ENCODE measurements at places on chromosomes 3 and 15.

DNA sequence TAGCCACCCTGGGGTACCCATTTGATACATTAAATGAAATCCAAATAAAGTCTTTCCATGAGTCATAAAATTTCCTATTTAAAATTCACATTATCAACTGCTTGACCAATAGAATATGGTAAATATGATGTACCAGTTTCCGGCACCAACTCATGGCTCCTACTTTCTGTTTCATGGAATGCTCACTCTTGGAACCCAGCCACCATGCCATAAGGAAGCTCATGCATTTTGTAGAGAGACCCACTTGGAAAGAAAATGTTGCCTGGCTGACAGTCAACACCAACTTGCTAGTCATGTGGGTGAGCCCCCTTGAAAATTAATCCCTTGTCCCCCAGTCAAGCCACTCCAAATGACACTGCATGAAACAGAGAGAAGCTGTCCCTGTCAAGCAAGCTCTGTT lies 57.2 kb downstream of the WWTR1 start:
- DNase-seq: no peak

GRCh38 chr15:70212963-70213315 lies 115.2 kb upstream of the TLE3 start:
- DNase-seq: no peak

- no peak for DNase-seq
These were observed 87.5 kb downstream of the CORO2B start for GRCh38 chr15:68666120-68666811.

DNA sequence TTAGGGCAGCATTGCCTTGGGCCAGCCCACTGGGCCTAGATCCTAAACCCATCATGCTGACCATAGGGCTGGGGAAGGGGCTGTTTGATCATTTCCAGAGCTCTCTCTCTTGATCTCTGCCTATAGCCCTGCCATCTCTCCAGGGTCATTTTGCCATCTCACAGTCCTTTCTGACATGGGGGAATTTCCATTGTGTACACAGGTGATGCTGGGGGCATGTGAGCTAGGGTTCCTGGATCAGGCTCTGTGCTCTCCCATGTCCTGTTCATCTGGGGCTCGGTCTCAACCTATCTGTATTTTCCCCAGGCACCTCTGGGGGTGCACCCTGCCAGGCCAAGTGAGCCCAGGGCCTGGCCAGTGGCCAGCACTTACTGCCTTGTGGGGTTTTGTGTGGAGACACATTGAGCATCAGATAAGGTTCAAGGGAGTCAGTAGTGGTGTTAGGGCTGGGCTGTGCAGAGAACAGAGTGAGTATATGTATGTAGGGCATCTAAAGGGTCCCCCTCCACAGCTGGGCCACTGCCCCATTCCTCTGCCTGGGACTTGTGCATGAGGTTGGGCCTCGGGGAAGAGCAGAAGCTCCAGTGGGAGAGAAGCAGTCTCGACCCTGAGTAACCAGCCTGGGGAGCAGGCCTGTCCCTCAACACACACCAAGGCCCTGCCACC lies 25.7 kb upstream of the APEH start:
- no peak for DNase-seq

DNA sequence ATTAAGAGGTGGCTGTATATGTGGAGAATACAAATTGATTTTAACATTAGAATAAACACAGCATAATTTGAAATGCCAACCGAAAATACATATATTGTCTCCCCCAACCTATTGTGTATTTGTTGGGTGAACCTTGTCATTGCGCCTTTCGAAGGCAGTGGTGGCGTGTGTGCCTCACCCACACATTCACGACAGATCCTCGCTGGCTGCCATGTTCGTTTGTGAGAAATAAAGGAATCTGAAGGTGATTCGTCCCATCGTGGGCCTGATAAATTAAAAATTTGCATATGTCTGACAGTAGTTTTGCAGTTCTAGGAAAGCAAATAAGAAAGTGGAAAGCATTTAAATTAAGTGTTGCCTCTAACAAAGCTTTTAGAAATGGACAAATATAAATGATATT lies 222.8 kb upstream of the TOPAZ1 start:
- no peak for DNase-seq

DNA sequence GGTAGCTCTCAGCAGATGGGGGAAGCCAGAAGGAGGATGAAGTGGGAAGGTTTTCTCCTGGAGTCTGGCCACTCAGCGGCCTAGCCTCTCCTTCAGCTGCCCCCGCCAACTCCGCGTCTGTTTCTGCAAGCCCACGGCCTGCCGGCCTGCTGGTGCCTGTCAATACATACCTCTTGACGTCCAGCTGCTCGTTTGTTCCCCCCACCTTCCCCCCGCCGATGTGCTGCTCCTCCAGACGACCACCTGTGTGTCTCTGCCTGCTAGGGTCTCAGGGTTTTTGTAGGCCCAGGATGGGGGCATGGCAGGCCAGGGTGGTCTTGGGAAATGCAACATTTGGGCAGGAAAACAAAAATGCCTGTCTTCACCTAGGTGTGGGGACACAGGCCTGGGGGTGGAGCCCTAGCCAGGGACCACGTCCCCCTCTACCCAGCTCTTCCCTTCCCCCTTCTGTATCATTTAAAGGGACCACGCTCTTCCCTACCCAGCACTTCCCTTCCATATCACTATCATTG lies 137.8 kb downstream of the ALCAM start:
- no peak for DNase-seq

DNA sequence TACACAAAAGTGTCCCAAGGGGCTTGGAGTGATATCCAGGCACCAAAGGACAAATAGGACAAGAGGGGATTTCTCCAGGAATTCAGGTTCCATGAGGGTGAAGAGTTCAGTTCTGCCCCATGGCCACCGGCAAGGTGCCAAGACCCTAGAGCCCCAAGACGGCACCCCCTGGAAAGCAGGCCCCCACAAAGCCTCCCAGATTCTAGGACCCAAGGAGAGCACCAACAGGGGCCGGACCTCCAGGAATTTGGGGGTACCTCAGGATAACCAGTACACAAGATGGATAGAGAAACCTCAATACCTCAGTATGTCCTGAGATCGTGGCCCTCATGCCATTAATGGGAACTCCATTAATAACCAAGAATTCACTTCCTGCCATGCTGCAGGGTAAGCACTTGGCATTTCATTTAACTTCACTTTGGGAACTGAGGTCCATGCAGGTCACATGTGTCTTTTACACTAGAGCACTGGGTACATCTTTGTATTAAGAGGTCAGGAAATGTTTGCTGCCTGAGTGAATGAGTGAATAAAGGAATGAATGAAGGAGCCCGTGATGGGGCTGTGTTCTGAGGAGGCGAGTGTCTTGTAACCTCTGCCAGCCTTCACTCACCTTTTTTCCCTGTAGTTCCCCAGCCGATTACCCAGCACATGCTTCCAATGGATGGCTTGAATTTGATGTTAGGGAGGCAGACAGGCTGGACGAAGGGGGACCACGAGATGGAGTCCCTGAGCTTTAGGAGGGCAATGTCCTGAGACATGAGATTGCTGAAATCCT lies 15.5 kb upstream of the PRSS50 start:
- no peak for DNase-seq

DNA sequence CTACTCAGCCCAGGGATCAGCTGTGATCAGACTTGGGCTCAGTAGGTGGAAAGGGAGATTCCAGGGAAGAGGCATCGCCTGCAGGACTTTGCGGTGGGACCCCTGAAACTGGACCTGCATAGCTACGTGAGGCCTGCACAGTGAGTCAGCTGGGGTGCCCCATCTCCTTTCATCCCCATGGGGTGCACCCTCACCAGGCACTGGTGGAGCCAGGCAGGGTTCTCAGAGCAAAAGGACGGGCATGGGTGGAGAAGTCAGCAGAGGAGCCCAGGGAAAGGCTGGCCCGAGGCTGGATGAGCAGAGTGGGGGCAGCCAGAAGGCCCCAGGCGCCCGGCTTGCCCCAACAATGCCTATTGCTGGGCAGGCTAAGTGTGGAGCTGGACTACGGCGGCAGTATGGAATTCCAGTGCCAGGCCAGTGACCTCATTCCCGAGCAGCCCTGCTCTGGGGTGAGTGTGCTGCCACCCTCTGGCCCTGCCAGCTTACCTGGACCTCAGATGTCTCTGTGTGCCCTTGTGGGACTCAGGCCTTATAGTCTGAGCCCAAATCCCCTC lies 19.7 kb downstream of the ACAA1 start:
- no peak for DNase-seq

GRCh38 chr3:78867409-78868372 lies 900.1 kb downstream of the ROBO1 start:
- DNase-seq: no peak

DNA sequence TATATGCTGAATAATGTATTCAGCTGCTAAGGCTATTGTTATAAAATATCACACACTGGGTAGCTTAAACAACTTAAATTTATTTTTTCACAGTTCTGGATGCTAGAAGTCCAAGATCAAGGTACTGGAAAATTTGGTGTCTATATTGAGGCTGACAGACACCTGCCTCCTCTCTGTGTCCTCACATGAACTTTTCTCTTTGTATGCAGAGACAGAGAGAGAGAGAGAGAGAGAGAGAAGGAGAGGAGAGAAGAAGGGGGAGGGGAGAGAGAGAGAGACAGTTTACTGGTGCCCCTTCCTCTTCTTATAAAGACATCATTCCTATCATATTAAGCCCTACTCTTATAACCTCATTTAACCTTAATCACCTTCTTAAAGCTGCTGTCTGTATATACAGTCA lies 320.1 kb upstream of the THBS1 start:
- no peak for DNase-seq

- DNase-seq: no peak
These were observed 61.7 kb downstream of the B3GALNT1 start for GRCh38 chr3:161043336-161044035.

DNA sequence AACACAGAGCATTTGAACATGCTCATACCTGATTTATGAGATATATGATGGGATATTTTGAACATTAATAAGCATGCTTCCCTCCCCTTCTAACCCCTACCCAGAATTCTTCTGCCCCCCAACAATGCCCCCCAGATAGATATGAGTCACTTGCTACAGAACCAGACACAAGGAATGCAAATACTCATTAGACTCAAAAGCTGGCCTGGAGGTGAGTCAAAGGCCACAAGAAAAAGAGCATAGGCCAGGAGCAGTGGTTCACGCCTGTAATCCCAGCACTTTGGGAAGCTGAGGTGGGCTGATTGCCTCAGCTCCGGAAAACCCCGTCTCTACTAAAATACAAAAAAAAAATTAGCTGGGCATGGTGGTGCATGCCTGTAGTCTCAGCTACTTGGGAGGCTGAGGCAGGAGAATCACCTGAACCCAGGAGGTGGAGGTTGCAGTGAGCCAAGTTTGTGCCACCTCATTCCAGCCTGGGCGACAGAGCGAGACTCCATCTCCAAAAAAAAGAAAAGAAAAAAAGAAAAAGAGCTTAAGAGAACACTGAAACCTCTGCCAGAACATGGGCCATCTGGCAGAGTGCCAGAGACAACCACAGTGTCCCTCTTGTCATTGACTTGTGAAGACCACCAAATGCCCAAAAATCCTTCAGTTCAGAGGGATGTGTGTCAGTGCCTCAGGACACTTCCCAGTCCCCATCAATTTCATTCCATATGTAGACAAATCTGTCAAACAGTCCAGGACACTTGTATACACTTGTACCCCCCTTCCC lies 3.9 kb upstream of the SH3GL3 start:
- DNase-seq: no peak

DNA sequence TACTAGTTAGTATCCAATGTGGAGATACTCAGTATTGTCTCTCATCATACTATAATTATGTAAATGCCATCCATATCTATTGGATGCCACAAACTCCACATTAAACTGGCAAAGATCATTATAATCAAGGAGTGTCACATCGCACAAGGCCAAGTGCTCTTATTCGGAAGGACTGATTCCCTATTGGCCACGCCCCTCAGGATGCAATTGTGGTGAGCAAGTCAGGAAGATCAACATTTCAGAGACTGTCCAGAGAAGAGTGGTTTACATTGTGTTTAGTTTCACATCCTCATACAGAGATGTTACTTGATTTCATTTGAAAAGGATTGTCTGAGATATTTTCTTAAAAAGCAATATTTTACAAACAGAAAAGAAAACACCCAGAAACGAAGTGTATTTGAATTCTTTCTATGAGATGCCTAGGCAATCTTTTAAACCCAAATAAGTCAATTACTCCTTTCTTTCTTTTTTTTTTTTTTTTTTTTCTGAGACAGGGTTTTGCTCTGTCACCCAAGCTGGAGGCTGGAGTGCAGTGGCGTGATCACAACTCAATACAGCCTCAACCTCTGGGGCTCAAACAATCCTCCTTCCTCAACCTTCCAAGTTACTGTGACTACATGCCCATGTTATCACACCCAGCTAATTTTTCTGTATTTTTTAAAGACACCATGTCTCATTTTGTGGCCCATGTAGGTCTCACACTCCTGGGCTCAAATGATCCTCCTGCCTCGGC lies 369.1 kb downstream of the RBMS3 start:
- no peak for DNase-seq

DNA sequence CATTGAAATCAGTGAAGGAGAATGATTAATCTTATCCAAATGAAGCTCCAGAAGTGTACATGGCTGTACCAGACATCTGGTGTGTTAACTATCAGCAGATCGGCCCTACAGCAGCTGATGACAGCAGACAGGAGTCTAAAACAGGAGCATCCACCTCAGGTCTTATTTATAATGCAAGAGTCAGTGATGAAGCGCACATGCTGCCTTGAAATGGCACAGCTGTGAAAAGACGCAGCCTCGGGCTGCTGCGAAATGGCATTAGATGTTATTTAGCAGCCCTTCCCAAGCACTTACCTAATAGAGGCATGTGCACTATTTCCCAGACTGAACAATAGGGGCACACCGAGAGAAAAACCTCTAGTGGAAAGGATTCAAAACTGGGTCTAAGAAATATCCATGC lies 472.3 kb upstream of the CBLB start:
- DNase-seq: no peak

DNA sequence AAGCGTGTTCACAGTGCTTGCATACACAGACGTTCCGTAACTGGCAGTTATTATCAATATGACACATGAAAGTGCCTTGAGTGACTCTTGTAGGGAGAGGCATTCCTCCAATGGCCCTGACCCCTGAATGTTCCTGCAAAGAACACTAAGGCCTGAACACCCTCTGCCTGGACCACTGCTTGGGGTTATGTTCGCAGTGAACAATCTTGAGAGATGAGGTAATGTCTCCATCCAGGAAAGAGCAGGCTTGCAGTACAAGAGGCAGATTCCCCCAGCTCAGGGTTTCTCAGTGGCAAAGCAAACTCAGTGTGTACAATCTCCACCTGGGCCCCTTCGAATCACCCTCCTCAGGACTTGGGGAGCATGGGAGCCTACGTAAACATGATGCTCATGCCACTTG lies 324.6 kb downstream of the MAGI1 start:
- DNase-seq: no peak

Measured in Karpas-422 (cell line).